ENCODE measurements at places on chromosomes 2 and 18.

DNA sequence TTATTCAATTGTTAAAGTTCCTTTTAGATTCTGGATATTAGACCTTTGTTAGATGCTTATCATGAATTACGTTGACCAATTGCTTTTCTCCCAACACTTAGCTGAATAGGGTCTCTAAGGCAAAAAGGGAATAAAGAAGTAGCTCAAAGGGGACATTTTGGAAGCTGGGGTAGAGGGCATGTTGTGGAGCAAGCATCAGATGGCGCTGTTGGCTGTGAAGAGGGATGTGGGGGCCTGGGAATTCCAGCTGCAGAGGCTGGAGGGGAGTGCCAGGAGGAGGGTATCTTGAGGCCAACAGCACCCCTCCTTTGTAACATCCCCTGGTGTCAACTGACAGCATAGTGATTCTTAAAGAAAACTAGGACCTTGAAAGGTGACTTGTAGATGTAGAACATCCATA lies 198.2 kb downstream of the ADCYAP1 start:
- no peak for DNase-seq

DNA sequence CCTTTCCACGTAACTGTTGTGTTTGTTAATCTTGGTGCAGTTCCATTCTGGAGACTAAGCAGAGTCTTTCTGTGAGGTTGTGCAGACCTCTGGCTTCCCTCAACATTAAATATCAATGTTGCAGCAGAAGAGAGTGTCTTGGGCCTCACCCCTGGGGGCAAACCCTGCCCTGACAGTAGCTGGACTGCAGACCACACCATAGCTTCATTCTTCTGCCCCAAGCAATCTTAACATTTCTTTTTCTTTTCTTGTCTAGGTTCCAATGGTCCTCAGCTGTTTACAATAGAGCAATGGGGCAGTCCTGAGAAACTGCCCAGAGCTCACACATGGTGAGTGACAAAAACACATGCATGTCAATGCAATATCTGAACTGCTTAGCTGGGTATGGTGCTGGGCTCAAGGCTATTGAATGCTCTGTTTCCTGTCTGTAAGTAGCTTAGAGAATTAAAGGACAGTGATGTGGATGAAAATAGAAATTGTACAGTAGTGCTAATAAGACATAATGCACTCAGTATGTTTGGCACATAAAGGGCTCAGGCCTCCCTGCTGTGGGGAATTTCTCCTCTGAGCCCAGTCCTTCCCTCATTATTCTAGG lies 237.6 kb downstream of the ALPK2 start:
- DNase-seq, result no peak

DNA sequence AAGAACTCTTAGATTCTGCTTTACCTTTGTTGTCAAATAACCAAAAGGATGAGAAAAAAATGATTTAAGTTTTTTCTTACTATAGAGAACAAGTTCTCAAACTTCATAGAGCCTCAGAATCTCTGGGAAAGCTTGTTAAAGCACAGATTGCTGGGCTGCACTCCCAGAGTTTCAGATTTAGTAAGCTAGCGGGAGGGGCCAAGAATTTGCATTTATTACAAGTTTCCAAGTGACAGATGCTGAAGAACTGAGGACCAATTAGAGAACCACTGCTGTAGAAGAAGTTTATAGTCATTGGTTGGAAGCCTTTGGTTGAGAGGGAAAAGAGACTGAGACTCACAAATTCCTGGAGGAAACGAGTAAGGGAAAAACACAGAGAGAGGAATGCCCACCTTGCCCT lies 32.1 kb downstream of the PID1 start:
- DNase-seq, result no peak

GRCh38 chr2:172860336-172860707 lies 124.7 kb downstream of the RAPGEF4 start:
- DNase-seq, result no peak
